ENCODE measurements at places on chromosomes 16 and 17. TPM values are rescaled to one million over a fixed set of nuclear protein-coding genes. Genes with fewer than 3 reads are reported as not detected.

The PLXDC1 gene
- polyA plus RNA-seq: 3.5 TPM

The NXN gene
- 6.2 TPM for polyA plus RNA-seq

The ATXN7L3 gene
- 43.0 TPM for polyA plus RNA-seq

The NOS2 gene
- polyA plus RNA-seq: 0.78 TPM

The CD300E gene
- not detected for polyA plus RNA-seq

The NXPH3 gene
- not detected for polyA plus RNA-seq

The OTOA gene
- 0.03 TPM for polyA plus RNA-seq

The CDT1 gene
- 1.1 TPM for polyA plus RNA-seq

The QPRT gene
- 31.6 TPM for polyA plus RNA-seq

All from small intestine (tissue), 16 donors.